RPMI7951 (cell line): ENCODE measurements at places on chromosomes 6 and 20.

DNA sequence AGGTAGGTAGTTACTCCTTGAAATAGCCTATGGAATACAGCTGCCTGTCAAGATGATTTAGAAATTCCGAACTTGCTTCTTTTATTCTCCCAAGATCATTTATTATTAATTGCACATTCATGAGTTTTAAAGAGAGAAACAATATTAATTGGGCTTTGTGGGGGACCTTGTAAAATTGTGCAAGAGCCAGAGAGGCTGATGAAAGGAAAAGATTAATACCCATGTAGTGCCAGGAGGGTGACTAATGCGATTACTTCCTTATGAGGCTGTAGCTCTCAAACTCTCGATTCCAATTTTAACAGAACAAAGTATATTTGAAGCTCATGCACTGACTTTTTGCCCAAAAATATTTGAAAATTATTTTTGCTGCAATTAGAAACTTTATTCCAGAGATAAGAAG is 423.8 kb upstream of the ID4 start:
- no peak for DNase-seq

DNA sequence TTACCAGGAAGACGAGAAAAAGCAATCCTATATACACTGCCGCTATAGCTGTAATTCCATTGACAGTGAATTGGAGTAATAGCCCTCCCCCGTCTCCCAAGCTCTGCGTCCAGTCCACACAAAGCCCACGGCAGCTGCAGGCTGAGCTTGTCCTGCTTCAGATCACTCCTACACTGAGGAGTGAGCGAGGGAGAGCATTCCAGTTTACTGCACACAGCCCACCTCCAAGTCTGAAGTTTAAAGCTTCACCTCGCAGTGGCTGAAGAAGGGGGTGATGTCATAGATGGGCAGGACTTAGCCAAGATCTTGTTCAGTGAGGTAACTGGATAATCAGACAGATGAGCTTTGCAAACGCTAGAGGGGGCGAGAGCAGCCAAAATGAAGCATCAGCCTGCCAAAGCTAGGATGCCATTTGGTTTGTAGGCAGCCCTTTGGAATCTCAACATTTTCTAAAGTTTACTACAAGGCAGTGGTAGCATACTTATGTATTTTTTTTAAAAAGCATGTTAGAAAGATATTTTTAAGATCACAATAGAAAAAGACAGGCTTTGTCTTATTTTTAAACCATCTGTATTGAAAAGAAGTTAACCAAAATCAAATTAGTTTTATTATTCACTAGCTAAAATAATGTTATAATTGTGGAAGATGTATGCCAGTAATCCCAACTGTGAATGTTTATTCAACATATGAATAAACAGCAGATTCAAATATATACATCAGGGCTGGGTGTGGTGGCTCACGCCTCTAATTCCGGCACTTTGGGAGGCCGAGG is at the start of gene FLRT3:
FLRT3 (minus strand) TSS at position 213 of the 772 bp plus-strand sequence. CDS start 10,106 bp downstream, outside the sequence.
- peak; percentile 70 for DNase-seq

- DNase-seq, result no peak
These were observed 31.6 kb upstream of the ANKRD60 start for GRCh38 chr20:58260006-58260405.

DNA sequence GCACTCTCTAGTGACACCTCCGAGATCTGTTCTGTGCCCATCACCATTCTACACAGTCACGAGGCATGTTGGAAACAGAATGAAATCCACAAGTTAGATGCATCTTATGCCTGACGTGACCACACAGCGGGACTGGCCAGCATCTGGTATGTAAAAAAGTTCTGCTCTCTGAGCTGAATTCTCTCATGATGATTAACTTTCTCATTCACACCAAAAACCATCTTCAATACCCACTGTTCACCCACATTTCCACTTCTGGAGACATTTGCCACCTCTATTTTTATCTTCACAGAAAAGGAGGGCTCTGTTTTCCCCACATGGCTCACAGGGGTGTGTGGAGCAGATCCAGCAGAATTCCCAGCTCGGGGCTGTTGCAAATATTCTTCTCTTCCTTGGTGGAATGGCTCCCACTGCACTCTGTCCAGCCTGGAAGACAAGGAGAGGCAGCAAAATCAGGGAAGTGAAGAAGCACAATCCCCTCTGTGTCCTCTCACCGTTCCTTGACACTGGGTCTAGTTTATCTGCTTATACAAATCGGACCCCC is 303.4 kb downstream of the TAF4 start:
- DNase-seq, result no peak

DNA sequence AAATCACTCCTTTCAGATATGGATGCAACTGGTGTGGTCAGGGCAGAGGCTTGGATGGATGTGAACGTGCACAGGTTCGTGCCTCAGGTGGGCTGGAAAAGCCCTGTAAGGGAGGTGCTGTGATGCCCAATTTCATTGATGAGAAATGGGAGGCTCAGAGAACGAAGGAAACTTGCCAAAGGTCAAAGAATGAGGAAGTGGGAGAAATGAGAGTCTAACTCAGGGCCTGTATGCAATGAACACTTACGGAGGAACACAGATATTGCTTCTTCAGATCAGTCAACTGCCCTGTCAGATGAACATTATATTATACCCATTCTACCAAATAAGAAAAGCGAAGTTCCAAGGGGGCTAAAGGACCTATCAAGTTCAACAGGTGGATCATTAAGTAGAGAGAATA is 134.7 kb downstream of the RCAN2 start:
- DNase-seq, result no peak

GRCh38 chr6:21200134-21200870 is 393.2 kb upstream of the SOX4 start:
- DNase-seq, result peak; percentile 54

- no peak for DNase-seq
These were observed 2.1 kb downstream of the ZMYND8 start for GRCh38 chr20:47354464-47354713.

- DNase-seq, result peak; percentile 76
These were observed 709 bp upstream of the ASXL1 start for GRCh38 chr20:32357375-32357868.
